Midbrain (tissue), 1 donor: ENCODE measurements at places on chromosomes 2 and 18.

DNA sequence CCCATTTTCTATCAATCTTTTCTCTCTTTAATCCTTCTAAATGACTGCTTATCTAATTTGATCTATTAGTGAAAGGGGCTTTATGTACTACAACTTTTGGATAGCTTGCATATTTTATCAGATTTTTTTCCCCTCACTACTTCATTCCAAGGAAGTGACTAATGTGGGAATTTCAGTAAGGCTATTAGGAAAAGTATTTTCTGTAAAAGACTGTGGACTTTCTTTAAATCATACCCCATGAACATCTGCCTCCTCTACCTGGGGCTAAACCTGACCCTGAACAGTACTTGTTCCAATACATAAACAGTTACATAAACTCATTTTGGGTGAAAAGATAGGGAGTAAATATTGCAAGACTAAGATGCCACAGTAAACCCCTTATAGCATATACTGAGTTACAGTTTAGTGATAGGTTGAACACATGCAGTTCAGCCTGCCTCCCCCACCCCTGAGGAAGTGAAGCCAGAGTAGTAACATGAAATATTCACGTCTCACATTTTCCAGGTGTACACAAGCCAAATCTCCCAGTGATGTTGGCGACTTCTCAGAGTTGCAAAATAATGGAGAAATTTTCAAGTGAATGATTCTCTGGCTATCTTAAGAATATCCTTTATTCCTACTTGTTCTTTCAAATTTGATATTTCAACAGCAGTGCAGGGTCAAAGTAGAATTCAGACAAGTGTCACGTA lies 590.9 kb upstream of the ZEB2 start:
- DNase-seq, result no peak

GRCh38 chr2:183803596-183803995 lies 679.4 kb downstream of the NUP35 start:
- no peak for DNase-seq

GRCh38 chr2:3613524-3613905 lies 18.6 kb downstream of the COLEC11 start:
- DNase-seq, result no peak

DNA sequence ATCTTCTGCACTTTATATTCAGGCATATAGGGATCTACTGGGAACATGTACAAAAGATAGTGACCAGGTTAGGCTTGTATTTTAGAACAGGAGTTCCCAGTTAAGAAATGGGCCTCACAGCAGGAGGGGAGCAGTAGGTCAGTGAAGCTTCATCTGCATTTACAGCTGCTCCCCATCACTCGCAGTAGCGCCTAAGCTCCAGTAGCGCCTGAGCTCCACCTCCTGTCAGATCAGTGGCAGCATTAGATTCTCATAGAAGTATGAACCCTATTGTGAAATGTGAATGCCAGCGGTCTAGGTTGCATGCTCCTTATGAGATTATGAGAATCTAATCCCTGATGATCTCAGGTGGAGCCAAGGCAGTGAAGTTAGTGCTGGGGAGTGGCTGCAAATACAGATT lies 224.4 kb upstream of the CYRIA start:
- no peak for DNase-seq

DNA sequence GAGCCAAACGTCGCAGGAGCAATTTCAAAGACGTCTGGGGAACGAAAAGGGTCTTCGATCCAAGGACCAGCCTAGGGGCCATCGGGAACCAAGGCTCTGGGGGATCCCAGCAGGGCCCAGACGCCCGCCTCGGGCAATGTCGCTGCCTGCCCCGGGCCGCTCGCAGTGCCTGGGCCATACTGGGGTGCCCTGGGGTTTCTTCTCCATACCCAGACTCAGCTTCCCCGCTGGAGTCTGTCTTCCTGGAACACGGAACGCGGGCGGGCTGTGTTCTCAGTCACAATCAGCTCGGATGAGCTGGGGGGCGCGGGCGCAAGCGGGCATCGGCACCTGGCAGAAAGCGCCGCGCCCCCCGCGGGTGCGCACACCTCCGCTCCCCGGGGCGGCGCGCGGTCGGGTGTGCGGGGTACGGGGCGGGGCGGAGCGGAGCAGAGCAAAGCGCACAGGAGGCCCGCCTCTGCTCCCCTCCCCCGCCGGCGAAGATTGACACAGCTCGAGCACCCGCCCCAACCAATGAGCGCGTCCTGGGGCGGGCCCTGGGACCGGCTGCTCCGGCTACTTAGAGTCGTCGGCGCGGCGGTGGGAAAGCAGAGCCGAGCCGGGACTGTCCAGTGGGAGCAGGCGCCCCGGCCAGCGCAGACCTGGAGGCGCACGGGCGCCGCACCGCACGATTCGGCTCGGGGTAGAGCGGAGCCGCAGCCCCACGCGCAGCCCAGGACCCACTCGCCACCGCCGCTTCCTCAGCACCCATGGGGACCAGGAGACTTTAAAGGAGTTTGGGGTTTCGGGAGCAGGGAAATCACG lies at the start of gene LRATD1:
LRATD1 (plus strand) TSS at position 585 of the 804 bp plus-strand sequence. CDS start 1,263 bp downstream, outside the sequence.
- DNase-seq, result peak; percentile 76

DNA sequence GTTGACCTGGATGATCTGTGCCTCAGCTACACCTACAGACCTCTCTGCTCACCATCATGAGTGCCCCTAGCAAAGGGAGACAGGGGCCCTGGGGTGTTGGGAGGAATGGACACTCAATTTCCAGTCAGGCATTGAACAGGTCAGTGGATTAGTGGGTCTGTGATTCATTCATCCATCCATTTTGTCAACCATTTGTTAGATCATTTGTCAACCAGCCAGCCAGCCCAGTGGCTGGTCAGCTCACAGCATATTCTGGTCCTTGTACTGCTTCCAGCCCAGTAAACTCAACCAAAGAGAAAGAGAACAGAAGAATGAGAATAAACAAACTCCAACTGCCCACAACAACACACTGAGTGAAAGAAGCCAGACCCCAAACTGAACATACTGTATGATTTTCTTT lies 4.6 kb upstream of the KLF11 start:
- no peak for DNase-seq

- DNase-seq, result peak; percentile 59
Measured at GRCh38 chr18:44229693-44230108, 451.0 kb upstream of the SETBP1 start.

- no peak for DNase-seq
Measured at GRCh38 chr2:60843006-60843405, 38.4 kb upstream of the REL start.

DNA sequence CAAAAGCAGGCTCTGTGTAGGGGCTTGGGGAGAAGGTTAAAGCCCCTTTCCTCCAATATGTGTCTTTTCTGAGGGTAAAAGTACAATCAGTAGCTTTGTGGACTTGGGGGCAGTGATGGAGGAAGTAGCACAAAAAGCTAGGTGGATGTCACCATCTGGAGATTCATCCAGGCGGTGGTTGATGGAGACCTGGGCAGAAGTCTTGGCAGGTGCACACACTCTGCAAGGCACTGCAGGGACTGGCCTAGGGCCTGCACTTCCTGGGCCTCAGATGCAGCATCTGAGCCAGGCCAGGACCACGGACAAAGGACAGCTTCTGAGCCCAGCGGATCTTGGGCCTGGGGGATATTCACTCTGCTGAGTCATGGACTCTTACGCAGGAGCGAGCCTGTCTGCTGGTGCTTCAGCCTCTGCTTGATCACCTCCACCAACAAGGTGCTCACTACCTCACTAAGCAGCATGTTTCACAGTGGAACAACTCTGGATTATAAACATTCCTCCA lies 391.1 kb downstream of the TNS1 start:
- DNase-seq, result no peak

DNA sequence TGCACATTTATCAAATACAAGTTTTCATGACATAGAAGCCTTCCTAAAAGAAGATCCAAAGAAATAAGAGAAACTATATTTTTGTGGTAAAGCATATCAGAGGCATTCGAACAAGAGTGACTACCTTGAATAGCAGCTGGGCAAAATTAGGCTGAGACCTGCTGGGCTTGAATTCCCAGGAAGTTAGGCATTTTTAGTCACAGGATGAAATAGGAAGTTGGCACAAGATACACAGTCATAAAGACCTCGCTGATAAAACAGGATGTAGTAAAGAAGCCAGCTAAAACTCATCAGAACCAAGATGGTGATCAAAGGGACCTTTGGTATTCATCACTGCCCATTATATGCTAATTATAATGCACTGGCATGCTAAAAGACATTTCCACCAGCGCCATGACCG lies 1302.3 kb upstream of the NRXN1 start:
- no peak for DNase-seq

DNA sequence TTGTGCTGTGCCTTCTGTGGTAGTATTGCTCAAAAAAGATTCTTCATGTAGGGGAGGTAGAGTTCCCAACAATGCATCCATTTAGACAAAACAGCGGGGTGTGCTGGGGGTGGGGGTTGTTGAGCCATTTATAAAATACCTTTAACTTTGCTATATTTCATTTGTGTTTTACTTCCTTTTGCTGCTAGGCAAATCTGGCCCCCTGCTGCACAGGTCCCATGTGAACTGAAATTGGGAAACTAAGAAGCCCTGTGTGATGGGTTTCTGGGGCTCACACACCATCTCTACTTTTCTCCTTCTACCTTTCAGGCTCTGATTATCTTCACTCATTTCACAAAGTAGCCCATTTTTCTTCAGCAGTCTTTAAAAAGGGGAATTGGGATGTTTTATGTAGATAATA lies 52.7 kb upstream of the ITGA4 start:
- no peak for DNase-seq

DNA sequence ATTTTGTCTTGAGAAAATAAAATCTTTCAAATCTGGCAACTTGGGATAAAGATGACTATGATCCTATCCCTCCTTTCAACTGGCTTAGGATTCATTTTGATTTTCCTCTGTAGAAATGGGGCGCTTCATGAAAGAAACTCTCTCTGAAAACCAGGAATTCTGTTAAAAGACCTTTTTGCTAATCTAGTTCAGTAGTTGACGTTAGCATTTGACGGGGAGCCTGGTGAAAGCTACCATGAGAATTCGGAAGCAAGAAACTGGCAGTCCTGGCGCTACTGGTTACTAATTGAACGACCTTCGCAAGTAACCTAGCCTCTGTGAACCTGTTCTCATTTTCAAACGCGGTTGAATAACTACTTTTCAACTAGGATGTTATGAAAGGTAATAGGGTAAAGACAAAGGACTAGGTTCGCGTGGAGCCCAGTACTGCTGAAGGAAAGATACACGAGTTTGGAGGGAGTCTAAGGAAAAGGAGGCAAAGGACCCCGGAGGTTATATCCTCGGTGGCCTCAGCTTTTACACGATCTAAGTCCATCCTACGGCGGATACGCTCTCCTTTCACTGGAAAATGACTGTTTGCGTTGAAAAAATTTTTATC lies 604 bp upstream of the STK11IP start:
- no peak for DNase-seq
